ENCODE measurements at places on chromosomes 2 and 18. TPM values are rescaled to one million over a fixed set of nuclear protein-coding genes. Genes with fewer than 3 reads are reported as not detected.

- DNase-seq = peak; percentile 80
Observed at GRCh38 chr18:48002933-48003365, 72.5 kb upstream of the SMAD2 start.

- no peak for DNase-seq
Observed at GRCh38 chr2:43792653-43793052, 18.8 kb downstream of the DYNC2LI1 start.

DNA sequence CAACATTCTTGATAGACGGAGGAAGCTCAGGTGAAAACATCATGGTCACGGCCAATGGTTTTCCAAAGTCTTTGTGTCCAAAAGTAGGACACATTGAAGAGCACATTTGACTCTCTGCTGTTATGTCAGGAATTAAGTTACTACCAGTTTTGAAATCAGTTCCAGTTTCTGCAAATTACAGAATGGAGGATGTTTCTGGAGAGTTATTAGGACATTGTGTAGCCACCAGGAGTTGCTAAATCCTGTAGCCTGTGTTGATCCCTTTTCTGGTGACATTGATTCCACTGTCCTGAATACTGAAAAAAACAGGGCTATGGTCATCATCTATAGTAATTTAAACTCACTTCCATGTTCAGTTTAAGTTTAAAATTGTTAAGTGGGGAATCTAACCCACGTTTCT, 15.3 kb downstream of the UPP2 start:
- no peak for DNase-seq

MOCOS gene
- 25.7 TPM for total RNA-seq

DNA sequence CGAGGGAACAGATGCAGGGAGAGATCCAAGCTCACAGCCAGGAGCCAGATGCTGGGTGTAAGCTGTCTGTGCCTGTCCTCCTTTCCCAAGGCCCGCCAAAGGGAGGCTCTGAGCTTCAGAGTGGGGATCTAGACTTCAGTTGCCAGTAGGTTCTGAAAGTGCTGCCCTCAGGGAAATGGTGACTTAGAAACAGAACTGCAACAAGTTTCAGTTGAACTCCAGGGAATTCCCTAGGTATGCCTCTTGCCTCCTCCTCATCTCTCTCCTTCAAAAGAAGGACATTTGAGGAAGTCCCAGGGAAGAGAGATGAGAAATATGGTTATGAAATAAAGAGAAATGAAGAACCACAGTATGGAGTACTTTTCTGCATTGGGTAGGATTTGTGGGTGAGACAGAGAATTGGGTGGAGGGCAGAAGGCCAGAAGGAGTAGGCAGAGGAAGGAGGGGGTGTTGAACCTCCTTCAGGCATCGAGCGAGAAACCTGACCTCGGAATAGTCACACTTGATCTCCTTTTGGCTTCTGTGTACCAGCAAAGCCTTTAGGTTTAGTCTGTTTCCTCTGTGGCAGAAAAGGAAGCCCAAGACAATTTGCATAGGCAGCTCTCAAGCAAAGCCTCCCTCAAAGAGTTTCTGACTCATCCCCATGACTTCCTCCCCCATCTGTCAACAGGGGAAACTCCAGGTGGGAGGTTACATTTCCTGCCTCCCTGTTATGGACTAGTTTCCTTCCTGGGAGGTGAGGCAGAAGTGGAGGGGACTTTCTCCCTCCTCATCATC, 45.7 kb downstream of the QPCT start:
- peak; percentile 76 for DNase-seq

GRCh38 chr2:211426240-211426639, 869.8 kb downstream of the CPS1 start:
- no peak for DNase-seq

GRCh38 chr2:225494100-225494459, 94.6 kb downstream of the NYAP2 start:
- no peak for DNase-seq

DNA sequence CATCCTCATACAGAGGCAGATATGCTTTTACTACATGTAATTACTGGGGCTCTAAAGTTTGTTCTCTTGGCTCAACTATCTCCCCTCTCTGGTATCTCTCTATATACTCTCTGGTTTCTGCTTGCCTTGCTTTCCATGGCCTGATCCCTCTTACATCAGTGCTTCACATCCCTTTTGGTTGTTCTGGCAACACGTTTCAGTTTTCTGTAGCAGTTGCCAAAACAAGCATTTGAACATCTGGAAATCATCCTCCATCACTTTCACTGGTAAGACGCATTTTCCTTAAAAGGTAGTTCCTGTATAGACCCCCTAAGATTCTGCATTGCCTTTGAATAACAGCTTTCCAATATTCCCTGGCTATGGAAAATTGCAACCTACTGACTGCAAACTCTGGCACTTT, 25.9 kb downstream of the COL5A2 start:
- DNase-seq = no peak

- no peak for DNase-seq
Observed at GRCh38 chr18:25349926-25350487, 2.0 kb downstream of the ZNF521 start.

CRYBA2 gene
- not detected for total RNA-seq

NEU2 gene
- not detected for total RNA-seq

GRCh38 chr2:216792222-216793021, 67.4 kb downstream of the TNP1 start:
- DNase-seq = no peak

LRRTM4 gene
- not detected for total RNA-seq

STPG4 gene
- total RNA-seq = 12.7 TPM

GRCh38 chr2:63484481-63484880, 103.8 kb downstream of the WDPCP start:
- DNase-seq = no peak

DNA sequence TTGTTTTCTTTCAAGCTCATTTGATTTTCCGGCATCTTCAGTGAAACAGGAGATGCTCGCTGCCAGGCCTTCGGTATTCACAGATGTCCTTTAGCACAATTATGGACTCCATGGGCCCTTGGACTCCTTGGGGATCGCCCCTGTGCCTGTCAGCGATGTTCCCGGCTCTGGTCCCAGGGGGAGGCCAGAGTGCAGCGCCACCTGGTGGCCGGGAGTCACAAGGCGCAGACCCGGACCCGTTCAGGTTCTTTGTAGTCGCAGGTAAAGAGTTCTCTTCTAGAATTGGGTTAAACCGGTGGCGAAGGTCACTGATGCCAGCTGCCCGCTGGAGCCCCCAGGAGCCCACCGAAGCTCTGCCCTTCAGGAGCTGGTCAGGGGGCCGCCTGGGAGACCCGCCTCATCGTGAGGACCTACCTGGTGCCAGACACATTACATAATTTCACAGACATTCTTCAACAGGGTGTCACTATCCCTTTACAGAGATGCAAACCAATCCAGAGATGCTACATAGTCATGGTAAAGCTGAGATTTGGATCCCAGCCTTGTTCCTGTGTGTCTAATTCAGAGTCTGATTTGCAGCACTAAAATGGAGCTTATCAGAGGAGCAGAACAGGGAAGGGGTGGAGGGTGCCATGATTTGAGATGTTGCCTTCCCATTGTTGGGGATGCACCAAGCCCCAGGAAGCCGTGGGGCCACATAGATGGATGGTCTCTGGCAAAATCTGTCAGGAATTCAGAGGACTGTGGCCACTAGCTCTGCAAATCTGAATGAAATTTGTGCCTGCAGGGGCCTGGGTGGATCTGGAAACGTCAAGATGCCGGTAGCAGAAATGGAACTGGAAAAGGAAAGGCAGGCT, 6.0 kb upstream of the INPP5D start:
- DNase-seq = peak; percentile 83

DPYSL5 gene
- total RNA-seq = not detected

DNA sequence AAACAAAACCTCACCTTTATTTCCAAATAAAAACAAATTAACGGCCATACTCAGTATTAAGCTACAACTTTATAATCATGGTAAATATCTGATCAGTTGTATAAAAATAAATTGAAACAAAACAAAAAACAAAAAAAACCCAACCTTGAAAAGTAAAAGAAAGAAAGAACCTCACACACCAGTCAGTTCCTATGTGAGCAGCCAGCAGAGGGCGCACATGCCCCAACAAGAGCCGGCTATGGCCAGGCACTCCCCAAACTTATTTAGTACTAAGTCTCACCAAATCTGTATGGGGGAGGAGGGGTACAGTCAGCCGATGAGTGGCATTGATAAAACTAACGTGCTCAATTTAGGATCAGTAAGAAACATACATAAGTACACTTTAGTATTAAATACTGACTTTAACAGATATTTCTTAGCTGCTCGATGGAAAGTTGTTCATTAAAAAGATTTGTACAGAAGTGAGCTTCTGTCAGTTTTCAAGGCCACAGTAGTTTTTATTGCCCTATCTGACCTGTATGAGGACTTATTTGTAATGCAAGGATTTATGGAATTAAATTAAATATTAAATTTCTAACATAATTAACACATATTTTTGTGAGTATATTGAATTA, 172.6 kb downstream of the TCF4 start:
- DNase-seq = peak; percentile 78

DNA sequence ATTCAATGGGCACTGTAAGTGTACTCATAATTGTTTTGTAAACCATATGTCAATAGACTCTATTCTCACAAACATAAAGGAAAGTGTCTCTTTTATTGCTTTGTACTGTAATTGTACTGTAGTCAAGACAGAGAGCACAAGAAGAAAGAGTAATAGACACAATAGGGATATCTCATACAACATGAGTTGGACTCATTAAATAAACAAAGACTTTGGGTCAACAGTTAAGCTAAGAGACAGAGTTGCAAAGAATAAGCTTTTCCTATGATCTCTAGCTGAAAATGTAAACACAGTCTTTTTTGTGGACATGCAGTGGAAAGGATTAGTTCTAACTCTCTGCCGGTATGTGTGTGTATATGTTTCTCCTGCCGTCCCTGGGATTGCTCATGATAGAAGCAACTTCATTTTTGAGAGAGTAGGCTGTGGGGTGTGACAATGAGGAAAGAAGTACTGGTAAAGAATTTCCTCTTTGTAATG, 13.9 kb upstream of the KYNU start:
- DNase-seq = no peak

SIX2 gene
- total RNA-seq = not detected

ADD2 gene
- 0.14 TPM for total RNA-seq

DNA sequence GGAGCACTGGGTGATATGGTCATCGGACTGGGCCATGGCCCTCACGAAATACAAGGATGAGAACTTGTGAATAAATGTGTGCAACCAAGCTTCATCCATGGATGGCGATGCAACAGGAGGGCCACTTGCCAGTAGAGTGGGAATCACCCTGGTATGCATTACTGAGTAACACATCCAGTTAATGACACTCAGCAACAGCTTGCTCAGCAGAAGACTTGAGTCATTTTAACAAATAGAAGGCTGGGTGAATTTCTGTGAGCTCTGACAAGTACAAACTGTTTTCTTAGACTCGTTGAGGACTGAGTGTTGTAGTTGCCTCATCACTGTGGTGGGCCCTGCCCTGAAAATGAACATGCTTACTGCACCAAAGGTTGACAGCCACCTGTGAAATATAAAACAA, 221.6 kb downstream of the NCKAP5 start:
- no peak for DNase-seq

DNA sequence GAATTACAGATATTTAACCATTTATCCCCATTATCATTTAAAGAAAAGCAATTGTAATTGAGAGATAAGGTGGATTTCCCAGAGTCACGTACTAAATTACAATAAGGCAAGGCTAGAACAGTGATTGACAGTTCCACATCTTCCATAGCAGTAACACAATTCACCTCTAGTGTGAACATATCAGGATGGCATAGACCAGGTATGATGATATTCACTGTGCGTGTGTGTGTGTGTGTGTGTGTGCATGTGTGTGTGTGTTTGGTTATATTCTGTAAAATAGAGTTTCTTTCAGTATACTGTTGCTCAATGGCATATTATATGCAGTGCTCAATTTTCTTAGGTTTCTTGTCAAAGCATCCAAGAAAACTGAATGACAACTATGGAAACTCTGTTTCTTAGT, 1.7 kb downstream of the SCN2A start:
- DNase-seq = no peak
